Cardiac muscle cell (in vitro differentiated cells and primary cell): ENCODE measurements at places on chromosomes 12 and 14.

GRCh38 chr14:30518867-30519560, 39.9 kb upstream of the G2E3 start:
- no peak for DNase-seq

GRCh38 chr14:63912286-63912685, 59.5 kb downstream of the SYNE2 start:
- DNase-seq = no peak

GRCh38 chr14:48618057-48618456, 942.7 kb upstream of the MDGA2 start:
- DNase-seq = no peak

- DNase-seq = no peak
Measured at GRCh38 chr14:61719344-61720293, 24.3 kb downstream of the HIF1A start.

DNA sequence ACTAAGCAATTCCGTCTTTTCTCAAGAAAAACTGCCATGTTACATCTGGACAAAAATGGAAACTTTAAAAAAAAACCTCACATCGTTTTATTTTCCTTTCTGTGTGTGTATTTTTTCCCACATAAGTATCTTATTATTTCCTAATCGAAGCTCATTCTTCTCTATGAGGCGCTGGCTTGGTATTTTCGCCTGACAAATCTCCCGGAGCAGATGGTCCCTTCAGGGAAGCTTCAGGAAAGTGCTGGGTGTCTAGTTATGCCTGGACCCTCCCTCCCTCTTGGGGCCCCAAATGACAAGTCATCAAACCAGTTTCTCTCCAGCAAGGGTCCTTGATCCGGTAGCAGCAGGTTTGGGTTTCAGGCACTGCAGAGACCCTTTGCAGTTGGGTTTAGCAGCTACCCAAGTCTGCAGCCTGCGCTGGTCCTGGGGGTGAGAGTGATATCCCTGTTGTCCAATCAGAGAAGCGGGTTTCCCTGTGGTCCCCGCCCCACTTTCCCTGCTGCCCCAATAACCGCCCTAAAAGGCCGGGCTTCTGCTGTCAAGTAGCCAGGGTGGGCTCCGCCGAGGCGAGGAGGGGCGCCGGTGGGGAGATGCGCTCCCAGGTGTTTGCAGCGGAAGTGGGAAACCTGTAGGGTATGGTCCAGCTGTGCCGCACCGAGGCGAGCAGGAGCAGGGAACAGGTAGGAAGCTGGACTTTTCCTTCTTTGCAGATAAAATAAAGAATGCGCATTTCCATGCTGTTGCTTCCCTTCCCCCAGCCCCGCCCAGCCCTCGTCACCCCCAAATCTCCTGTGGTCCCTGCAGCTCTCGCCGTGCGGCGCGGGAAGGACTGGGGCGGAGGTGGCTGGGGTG, at the start of gene CNTN1:
Gene CNTN1, plus strand, starts transcription at position 527 of the 852 bp plus-strand sequence.
- DNase-seq = peak; percentile 88

DNA sequence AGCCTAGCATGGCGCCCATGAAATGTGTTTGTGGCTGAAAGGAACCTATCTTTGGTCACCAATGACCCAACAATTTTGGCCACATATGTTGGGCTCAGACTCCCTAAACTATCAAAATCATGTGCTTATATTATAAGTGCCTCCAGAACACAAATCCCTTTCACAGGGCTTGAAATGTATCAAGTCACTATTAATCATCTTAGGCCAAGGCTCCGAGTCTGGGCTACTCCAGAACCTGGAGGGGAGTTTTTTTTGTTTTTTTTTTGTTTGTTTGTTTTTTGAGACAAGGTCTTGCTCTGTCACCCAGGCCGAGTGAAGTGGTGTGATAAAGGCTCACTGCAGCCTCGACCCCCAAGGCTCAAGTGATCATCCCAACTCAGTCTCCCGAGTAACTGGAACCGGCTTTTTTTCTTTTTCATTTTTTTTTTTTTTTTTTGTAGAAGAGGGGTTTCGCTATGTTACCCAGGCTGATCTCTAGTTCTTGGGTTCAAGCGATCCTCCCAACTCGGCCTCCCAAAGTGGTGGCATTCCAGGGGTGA, 989 bp upstream of the DRAM1 start:
- DNase-seq = no peak

- no peak for DNase-seq
Measured at GRCh38 chr12:14156606-14157005, 175.2 kb upstream of the GRIN2B start.

- DNase-seq = no peak
Measured at GRCh38 chr12:2543801-2544200, 251.0 kb upstream of the FKBP4 start.

GRCh38 chr12:51941011-51941581, 10.4 kb upstream of the ACVR1B start:
- peak; percentile 78 for DNase-seq

GRCh38 chr14:103867020-103867419, 19.6 kb upstream of the PPP1R13B start:
- DNase-seq = no peak

GRCh38 chr14:55938249-55938791, 179.9 kb upstream of the PELI2 start:
- DNase-seq = peak; percentile 34

DNA sequence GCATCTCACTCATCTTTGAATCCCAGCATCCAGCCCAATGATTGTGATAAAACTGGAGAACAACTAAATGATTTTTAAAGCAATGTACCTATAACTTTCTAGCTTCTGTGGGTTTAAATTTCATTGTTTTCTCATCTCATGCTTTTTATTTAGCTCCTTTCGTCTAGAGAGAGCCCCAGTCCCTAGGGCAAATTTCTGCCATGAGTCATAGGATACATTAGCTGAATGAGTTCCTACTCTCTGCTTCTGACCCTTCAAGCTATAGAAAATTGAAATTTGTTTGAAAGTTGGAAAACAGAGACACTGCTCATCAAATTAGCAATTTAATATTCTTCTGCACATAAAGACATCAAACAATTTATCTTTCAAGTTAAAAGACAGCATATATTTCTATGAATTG, 113.9 kb downstream of the KIF21A start:
- no peak for DNase-seq

DNA sequence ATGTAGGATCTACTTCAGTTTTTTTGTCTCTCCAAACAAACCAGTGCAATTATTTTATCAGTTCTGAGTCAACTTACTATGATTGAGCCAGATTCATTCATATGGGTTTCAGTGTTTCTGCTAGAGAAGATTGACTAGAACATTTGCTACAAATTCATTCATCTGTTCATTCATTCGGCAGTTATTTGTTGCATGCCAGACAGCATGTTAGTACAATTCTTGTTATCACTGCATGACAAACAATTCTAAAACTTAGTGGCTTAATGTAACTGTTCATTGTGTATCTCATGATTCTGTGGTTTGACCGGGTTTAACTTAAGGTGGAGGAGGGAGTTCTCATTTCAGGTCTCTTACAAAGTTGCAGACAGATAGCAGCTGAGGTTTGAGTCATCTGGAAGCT, 52.3 kb downstream of the POLR3B start:
- DNase-seq = no peak

DNA sequence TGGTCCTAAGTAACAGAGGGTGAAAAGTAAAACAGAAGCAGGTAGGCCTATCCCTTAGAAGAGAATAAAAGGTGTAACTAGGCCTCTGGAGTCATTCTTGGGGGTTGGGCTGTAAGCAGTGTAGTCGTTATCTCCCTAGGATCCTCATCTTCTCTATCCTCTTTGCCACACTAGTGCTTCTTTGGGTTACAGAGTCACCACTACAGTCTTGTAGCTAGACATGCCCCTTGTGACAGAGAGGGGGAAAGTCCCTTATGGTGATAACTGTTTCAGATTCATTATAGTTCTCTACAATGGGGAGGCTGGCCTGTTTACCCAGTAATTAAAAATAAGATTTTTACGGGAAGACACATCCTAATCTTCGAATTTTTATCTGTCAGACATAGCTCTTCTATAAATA, 16.4 kb upstream of the SRP54 start:
- no peak for DNase-seq

GRCh38 chr12:66552716-66553115, 126.2 kb downstream of the GRIP1 start:
- no peak for DNase-seq

- DNase-seq = no peak
Measured at GRCh38 chr14:90446405-90446804, 49.6 kb downstream of the CALM1 start.

- no peak for DNase-seq
Measured at GRCh38 chr14:82759656-82760055, 1226.0 kb upstream of the SEL1L start.

DNA sequence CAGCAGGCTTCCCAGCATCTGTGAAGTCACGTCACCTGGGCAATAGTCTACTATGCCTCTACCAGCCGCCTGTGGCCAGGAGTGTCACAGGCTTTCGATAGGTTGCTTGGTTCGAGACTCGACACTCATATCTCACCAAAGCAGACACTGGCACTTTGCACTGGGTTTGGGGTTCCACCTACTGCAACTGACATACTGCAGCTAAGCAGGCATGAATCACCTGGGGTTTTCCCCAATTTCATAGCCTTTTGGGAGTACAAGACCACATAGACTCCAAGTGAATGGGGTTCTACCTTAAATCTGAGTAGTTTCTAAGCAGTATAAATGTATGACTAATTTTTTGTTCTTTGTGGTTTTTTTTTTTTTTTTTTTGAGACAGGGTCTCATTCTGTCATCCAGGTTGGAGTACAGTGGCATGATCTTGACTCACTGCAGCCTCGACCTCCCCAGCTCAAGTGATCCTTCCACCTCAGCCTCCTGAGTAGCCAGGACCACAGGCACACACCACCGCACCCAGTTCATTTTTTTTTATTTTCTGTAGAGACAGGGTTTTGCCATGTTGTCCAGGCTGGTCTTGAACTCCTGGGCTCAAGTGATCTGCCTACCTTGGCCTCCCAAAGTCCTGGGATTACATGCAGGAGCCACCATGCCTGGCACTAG, 32.1 kb downstream of the DMAC2L start:
- DNase-seq = no peak

GRCh38 chr12:108641446-108642268, 8.0 kb upstream of the SELPLG start:
- no peak for DNase-seq

DNA sequence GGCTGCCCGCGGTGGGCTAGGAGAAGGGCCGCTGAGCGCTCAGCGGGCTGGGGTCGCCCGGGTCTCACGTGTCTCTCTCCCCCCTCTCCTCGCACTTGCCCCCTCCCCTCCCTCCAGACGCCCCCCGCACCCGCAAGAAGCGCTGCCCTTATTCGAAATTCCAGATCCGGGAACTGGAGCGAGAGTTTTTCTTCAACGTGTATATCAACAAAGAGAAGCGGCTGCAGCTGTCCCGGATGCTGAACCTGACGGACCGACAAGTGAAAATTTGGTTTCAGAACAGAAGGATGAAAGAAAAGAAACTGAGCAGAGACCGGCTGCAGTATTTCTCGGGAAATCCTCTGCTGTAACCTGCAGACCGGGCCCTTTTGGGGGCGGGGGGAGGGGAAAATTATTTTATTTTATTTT, 314 bp upstream of the HOTAIR start:
- no peak for DNase-seq

GRCh38 chr14:52044791-52045522, 23.9 kb downstream of the NID2 start:
- peak; percentile 86 for DNase-seq

DNA sequence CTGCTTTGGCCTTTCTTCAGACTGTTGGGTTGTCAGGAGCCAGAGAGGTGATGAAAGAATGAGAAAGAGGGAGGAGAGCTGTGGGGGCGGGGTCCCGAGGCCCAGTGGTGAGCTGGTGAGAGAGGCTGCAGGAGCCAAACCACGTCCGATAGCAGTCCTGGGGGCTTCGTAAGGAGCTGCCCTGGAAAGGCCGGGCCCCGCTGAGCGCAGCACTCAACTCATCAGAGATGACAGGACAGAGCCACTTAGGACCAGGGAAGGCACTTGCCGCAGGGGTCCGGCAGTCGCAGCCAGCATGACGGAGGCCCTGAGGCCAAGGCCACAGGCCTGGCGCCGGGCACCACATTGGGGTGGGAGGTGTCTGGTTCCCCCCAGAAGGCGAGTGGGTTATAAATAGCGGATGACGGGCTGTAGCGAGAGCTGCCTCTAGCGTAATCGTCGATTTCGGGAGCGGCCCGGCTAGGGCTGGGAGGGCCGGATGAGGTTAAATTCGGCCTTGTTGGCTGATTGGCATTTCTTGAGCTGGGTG, 179.0 kb downstream of the TSPAN9 start:
- DNase-seq = peak; percentile 34

DNA sequence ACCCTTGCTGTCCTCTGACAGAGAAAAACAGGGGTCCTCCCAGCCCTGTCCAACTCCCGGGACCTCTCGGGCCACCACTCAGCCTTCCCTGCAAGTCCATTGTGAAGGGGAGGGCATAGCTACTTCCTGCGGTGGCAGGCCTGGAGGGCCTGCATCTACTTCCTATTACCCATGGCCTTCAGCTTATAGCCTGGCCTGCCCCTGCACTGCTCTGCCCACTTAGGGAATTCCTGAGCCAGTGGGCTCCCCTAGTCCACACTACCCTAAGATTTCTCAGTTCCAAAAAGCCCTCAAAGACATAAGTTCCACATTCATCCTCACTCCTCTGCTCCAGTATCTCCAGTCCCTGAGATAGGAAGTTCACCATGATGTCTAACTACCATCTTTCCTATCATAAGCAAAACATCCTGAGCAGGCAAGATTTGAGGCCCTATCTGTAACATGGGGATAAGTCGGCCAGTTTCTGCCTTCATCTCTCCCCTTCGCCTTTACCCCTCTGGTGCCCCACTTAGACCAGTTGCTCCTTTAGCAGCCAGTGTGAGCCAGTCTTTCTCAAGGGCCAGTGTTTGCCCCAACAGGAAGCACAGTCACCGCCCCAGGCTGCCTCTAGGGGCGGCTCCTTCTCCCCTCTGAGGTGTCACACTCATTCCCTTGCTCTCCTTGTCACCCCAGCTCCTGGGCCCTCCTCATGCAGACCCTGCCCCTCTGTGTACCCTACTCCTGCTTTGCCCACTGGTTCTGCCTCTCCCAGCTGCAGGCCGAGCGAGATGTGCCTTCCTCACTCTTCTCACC, 10.9 kb downstream of the HDAC7 start:
- no peak for DNase-seq

GRCh38 chr14:91509878-91510170, 286 bp downstream of the PPP4R3A start:
- no peak for DNase-seq

- DNase-seq = no peak
Measured at GRCh38 chr12:124123296-124124000, 150.4 kb downstream of the ZNF664 start.

DNA sequence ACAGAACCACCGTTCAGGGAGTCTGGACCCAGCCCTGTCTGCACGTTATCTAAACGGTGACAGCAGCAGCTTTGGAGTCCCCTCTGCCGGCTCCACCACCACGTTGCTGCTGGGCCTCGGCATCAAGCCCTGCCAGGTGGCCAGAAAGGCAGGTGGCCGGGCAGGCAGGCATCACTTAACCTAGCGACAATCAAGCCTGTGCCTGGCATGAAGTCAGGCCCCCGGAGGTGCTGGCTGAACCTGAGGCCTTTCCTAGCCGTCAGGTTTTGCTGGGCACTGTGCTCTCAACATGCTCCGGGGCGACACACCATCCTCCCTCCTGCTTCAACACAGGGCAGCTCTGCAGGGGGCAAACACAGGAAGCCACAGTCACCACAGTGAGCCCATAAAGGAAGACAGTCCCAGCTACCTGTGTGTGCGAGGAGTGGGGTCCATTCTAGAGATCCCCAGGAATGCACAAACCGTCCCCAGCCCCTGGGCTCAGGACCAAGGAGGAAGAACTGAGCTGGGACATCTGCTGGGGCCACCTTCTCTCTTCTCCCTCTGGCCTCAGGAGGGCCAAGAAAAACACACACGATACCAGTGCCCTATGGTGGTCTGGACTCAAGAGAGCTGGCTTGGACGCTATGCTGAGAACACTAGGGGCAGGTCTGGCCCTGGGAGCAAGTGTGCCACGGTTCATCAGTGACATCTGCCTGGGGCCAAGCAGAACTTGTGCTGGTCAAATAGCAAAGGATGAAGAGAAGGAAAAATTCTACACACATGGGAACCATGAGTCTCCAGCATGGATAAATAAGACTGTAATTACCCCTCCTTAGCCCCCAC, 44.7 kb downstream of the CCDC88C start:
- no peak for DNase-seq
